CD8-positive, alpha-beta T cell (primary cell): ENCODE measurements at places on chromosomes 6 and 20.

DNA sequence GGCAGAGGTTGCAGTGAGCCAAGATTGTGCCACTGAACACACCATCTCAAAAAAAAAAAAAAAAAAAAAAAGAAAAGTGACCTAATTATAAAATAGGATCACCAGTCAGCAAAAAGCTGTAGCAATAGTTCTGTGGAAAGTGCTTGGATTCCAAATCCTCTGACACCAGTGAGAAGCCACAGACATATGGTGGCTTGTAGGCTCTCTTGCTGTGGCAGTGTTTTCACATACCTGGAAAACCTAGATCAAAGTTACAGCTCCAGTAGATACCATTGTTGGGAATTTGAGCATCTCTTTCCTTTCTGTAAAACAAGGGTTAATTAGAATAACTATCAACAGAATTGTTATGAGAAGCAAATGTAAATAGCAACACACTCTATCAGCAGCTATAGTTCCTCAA lies 4.1 kb downstream of the CCDC170 start:
- DNase-seq, result no peak

DNA sequence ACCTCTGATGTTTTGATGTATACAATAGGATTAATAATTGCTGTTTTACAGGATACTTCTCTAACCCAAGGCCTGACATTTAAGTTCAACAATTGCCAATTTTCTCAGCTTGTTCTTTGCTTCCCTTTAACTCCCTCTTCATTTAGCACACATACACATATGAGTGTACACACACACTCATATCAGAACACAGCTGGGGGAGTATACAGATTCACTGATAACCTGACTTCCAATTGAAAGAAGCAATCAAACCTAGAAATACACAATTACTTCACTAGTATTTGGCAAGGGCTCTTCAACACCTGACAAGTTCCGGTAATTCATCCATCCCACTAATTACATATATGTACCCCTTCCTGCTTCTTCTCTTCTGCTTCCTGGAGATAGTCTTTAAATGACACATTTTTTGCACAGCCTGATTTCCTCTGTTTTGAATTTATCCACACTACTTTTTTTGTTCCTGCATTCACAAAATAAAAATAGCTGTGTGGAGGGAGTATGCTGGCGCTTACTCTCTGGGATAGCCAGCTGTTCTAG lies 11.2 kb downstream of the UST start:
- no peak for DNase-seq

- no peak for DNase-seq
Observed at GRCh38 chr20:40160097-40160550, 528.9 kb downstream of the MAFB start.

DNA sequence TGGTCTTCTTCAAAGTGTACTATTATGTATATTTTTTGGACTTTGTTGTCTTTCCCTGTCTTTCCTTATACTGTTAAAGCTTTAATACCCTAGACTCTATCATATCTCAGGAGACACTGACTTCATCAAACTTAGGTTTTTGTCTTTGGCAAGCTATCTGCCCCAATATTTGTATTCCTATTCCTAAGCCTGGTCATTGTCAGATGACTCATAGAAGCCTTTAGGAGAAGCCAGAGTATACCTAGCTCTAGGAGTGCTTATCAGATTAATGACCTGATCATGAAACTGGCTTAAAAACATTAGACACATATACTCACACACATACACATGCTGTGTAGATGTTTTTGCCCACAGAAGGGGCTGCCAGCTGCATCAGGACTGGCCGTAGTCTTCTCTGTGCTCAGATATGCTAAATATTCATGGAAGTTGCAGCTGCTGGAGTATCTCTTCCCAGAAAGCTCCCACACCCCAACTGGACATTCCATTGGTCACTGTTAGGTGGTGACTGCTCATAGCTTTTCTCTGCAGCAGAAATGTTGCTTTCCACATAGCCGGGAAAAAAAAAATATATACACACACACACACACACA lies 102.0 kb downstream of the ANKS1A start:
- no peak for DNase-seq

DNA sequence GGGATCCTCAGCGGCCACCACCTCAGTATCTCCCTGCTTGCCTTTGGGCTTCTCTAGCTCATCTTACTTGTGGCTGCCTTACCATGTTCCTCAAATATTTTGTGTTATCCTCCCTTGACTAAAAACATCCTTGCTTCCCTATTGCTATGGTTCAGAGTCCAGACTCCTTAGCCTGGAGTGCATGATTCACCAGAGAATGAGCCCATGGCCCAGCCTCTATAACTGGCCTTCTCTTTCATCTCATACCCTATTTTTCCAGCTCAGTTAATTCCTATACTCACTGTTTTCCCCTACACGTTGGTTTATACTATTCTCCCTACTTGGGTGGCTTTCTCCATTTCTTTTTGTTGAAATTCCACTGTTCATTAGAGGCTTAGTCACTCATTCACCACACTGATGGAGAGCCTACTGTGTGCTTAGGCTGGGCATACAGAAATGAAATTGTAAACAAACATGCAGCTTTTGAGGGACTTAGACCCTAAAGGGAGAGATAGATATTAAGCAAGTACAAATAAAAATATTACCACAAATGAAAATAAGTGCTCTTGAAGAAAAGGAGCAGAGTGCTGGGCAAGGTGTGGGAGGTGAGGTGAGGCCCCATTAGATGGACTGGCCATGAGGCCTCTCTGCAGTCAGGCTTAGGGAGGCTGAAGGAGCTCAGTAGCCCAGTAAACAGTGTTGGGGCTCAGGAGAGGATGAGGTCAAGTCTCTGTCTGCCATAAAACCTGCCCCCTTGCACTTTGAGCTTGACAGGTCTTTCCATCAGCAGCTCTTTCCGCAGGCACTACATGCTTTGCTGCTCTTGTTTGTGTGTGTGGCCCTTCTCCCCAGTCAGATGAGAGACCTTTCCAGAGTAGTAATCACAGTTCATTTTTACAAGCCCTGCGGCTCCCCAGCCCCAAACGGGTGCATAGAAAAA lies 109.3 kb downstream of the TCP11 start:
- no peak for DNase-seq
